ENCODE measurements at places on chromosomes 7 and 10. TPM values are rescaled to one million over a fixed set of nuclear protein-coding genes. Genes with fewer than 3 reads are reported as not detected.

GRCh38 chr7:113831556-113831955 is 87.3 kb downstream of the PPP1R3A start:
- no peak overlapping the region for H3K4me3 ChIP-seq
- DNase-seq = no peak
- H3K4me1 ChIP-seq = no peaks in the 10 kb centered on the region
- no peaks in the 10 kb centered on the region for H3K36me3 ChIP-seq

ATOH7 gene
- total RNA-seq = not detected

- H3K4me1 ChIP-seq = no peaks in the 10 kb centered on the region
- H3K36me3 ChIP-seq = no peaks in the 10 kb centered on the region
- DNase-seq = peak; percentile 73
Observed at GRCh38 chr10:97584060-97584797, at the start of gene HOGA1. Gene HOGA1 (plus strand): TSS chr10:97584389. CDS start chr10:97584704, 315 bp downstream.

KCND2 gene
- total RNA-seq = 0.61 TPM

OR2A12 gene
- not detected for total RNA-seq

GRCh38 chr10:97701438-97702069 is 12.0 kb upstream of the MARVELD1 start:
- H3K4me3 ChIP-seq = no peak overlapping the region
- no peaks in the 10 kb centered on the region for H3K36me3 ChIP-seq
- no peaks in the 10 kb centered on the region for H3K27me3 ChIP-seq
- no peak overlapping the region for H3K27ac ChIP-seq
- DNase-seq = no peak

SORCS1 gene
- 0.23 TPM for total RNA-seq

- DNase-seq = no peak
- peaks cover 31% of the 10 kb centered on the region for H3K36me3 ChIP-seq
- H3K27ac ChIP-seq = no peak overlapping the region
- no peaks in the 10 kb centered on the region for H3K27me3 ChIP-seq
Observed at GRCh38 chr10:100508691-100509150, 10.9 kb downstream of the SEC31B start.

- no peaks in the 10 kb centered on the region for H3K4me1 ChIP-seq
- H3K27me3 ChIP-seq = no peaks in the 10 kb centered on the region
- H3K36me3 ChIP-seq = no peaks in the 10 kb centered on the region
- DNase-seq = no peak
Observed at GRCh38 chr7:93838966-93839365, 51.6 kb downstream of the TFPI2 start.

- no peak for DNase-seq
- H3K4me1 ChIP-seq = no peaks in the 10 kb centered on the region
- H3K27ac ChIP-seq = no peak overlapping the region
- H3K36me3 ChIP-seq = no peaks in the 10 kb centered on the region
Observed at GRCh38 chr7:133545618-133546017, 292.7 kb downstream of the EXOC4 start.

ADGRA1 gene
- total RNA-seq = not detected

GOLGA7B gene
- total RNA-seq = 0.98 TPM

PTN gene
- 5.4 TPM for total RNA-seq

GRCh38 chr7:139111811-139112301 is 2.3 kb upstream of the ZC3HAV1 start:
- peaks cover 5% of the 10 kb centered on the region for H3K4me1 ChIP-seq
- no peak overlapping the region for H3K4me3 ChIP-seq
- H3K27me3 ChIP-seq = no peaks in the 10 kb centered on the region

- no peak for DNase-seq
- H3K4me1 ChIP-seq = peaks cover 7% of the 10 kb centered on the region
- H3K36me3 ChIP-seq = no peaks in the 10 kb centered on the region
Observed at GRCh38 chr7:6536262-6537260, 14.7 kb downstream of the GRID2IP start.

DNA sequence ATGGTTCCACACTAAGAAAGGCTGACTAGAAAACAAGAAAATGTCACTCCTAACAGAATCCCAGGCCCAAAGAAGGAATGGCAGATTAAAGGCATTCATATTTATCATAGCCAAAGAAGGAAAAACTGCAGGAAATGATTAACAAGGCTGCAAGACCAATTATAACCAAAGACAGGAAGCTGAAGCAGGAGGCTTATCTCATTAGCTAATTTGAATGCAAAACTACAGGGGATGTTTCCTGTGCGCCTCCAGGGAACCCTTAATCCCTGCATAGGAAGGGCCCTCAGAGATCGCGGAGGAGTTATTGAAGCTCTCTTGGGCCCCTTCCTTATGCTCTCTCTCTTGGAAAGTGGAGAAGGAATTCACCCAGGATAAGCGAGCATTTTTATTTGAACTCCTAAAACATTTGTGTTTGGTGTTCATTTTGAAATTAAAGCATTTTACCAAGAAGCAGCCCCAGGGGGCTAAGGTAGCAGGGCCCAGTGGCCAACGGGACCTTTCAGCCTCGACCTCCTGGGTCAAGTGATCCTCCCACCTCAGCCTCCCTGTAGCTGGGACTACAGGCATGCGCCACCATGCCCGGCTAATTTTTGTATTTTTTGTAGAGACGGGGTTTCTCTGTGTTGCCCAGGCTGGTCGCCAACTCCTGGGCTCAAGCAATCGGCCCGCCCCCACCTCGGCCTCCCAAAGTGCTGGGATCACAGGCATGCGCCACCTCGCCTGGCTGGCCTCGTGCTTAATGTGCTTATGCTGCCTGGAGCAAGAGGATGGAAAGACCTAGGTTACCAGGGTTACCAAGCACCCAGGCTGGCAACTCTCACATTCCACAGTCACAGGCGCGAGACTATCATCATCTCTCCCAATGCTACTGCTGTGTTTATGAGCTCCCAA is 24.1 kb upstream of the PROSER2 start:
- H3K4me3 ChIP-seq = no peak overlapping the region
- no peaks in the 10 kb centered on the region for H3K4me1 ChIP-seq
- no peaks in the 10 kb centered on the region for H3K27me3 ChIP-seq
- H3K27ac ChIP-seq = no peak overlapping the region
- no peaks in the 10 kb centered on the region for H3K36me3 ChIP-seq
- no peak for DNase-seq

RET gene
- total RNA-seq = 1.0 TPM

HSPA12A gene
- 7.4 TPM for total RNA-seq

GRCh38 chr7:24690251-24690650 is 67.0 kb downstream of the GSDME start:
- no peak overlapping the region for H3K4me3 ChIP-seq
- no peak for DNase-seq
- H3K27ac ChIP-seq = no peak overlapping the region
- no peaks in the 10 kb centered on the region for H3K27me3 ChIP-seq
- no peaks in the 10 kb centered on the region for H3K4me1 ChIP-seq

- no peaks in the 10 kb centered on the region for H3K4me1 ChIP-seq
- H3K36me3 ChIP-seq = no peaks in the 10 kb centered on the region
- no peak overlapping the region for H3K4me3 ChIP-seq
- H3K27me3 ChIP-seq = no peaks in the 10 kb centered on the region
Observed at GRCh38 chr10:51815723-51816122, 116.3 kb upstream of the CSTF2T start.

DNA sequence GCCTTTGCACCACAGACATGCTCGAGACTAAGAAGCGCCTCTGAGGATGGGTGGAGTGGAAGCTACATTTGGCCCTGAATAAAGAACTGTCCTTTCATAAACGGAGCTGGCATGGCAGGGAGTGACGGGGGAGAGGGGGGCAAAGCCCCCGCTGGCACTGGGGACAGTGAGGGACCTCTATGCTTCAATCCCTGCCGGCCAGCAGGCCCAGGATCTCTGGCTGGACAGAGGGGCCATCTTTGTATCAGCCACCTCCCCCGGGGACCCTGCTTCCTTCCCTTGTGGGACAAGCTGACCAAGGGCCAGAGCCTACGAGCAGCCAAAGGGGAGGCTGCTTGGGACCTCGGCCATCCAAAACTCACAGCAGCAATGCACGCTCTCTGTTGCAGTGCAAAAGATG is 28.2 kb upstream of the ECHDC3 start:
- no peaks in the 10 kb centered on the region for H3K4me1 ChIP-seq
- no peak overlapping the region for H3K4me3 ChIP-seq
- no peak overlapping the region for H3K27ac ChIP-seq

DNA sequence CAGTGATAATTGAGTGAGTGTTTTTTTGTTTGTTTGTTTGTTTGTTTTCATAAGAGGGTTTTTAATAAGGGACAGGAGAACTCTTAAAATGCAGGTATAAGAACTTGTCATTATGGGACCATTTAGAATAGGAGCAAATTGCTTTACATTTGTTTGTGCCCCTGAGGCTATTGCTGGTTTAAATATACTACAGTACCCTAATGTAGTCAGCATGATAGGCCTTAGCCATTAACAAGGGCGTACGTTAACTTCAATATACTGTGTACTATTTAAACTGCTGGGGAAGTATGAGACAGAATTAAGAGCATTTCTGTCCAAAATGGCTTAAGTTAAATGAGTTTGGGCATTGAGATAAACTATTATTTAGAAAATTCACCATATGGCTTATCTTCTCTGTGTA is 26.2 kb downstream of the PRKAR2B start:
- H3K4me1 ChIP-seq = no peaks in the 10 kb centered on the region
- H3K27ac ChIP-seq = no peak overlapping the region
- no peaks in the 10 kb centered on the region for H3K36me3 ChIP-seq
- H3K27me3 ChIP-seq = no peaks in the 10 kb centered on the region
- H3K4me3 ChIP-seq = no peak overlapping the region

VSIR gene
- 128 TPM for total RNA-seq

DNA sequence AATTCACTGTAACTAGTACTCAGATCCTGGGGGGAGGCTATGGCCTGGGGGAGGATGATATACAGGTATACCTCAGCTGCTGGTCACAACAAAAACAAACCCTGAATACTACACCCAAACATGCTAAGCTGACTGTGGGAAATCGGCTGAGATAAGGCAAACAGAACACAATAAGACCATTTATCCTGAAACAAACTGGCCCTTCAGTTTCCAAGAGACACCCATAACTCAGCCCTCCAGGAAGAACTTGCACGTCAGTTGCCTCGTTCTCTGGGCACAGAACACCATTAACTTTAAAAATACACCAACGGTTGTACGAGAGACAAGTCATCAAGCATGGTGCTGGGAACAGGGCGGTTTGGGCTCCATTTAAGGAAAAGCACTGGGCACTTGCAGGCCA is 24.1 kb upstream of the KCNMA1 start:
- H3K4me1 ChIP-seq = no peaks in the 10 kb centered on the region
- H3K27ac ChIP-seq = no peak overlapping the region
- H3K36me3 ChIP-seq = no peaks in the 10 kb centered on the region
- H3K4me3 ChIP-seq = no peak overlapping the region
- peaks cover 6% of the 10 kb centered on the region for H3K27me3 ChIP-seq
- DNase-seq = no peak

DNA sequence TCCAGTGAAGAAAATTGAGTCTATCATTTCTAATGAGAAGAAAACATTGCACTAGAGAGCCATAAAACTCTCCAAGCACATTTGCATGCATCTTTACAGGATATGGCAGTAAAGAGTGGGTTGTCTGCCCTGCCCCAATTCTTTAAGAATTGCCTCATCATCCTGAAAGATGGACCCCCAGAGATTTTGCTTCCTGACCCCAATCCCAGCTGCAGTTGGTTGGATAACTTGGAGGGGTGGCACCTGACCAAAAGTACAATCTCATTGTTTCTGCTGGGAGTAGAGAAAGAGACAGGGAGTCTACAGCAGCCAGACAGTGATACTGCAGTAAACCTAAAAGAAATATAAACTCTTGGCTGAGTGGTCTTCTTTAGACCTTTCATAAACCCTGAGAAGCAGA is 49.1 kb upstream of the ADCY1 start:
- H3K36me3 ChIP-seq = no peaks in the 10 kb centered on the region
- no peaks in the 10 kb centered on the region for H3K27me3 ChIP-seq
- H3K4me1 ChIP-seq = no peaks in the 10 kb centered on the region
- H3K27ac ChIP-seq = no peak overlapping the region
- H3K4me3 ChIP-seq = no peak overlapping the region

DNA sequence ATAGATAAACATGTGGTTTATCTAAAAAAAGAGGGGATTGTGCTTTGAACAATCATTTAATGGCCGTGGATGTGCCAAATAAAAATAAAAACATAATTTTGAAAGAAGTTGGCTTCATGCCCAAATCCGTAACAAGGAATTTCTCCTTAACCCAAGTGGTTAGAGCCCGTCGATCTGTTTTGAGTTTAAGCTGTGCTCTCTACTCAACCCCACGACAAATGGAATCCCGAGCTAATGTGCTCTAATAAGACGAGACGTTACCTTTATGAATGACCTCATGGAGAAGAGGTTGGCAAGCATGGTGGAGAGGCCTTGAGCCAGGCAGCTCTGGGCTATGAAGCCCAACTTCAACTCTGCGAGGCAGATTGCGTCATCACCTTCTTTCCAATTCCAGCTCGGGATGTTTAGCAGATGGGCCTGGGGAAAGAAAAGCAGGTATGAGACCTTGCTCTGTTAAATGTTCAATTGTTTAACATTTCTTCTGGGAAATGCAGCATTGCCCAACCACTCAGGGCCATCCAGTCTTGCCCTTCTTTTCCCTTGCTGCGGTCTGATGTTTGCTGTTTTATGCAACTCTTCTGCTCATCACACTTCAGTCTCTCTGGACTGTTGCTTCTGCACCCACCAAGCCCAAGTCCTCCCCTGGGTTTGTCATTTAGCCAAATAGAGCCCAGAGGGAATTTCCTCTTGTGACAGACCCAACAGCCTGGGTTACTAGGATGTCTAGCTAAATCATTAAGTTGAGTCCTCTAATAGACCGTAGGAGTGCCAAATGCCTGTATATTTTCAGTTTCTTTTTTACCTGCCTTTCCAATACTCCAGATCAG is 564.6 kb downstream of the KCNMA1 start:
- H3K27ac ChIP-seq = no peak overlapping the region
- H3K27me3 ChIP-seq = no peaks in the 10 kb centered on the region
- no peak for DNase-seq
- no peaks in the 10 kb centered on the region for H3K36me3 ChIP-seq
- H3K4me1 ChIP-seq = peaks cover 17% of the 10 kb centered on the region
- no peak overlapping the region for H3K4me3 ChIP-seq

- no peak for DNase-seq
- no peak overlapping the region for H3K27ac ChIP-seq
- H3K27me3 ChIP-seq = no peaks in the 10 kb centered on the region
- no peaks in the 10 kb centered on the region for H3K36me3 ChIP-seq
- H3K4me1 ChIP-seq = no peaks in the 10 kb centered on the region
Observed at GRCh38 chr7:107453388-107453787, 16.5 kb upstream of the GPR22 start.

CALML3 gene
- not detected for total RNA-seq

DNA sequence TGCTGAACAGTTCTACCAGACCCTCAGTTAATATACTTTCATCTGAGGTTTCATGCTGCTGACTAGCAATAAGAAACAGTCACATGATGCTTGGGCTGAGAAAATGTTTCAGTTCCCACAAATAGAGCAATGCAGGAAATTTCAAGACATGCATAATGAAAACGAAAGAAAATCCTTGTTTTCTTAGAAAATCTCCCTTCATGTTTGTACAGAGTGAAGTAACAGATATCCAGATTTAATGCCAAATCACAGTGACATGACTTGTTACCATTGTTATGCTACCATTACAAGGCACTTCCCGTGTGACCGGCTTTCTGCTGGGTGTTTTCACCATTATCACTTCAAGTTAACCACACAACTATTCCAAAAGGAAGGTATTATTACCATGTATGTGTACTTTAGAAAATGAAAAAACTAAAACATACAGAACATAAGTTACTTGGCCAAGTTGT is 121.7 kb downstream of the DOCK4 start:
- H3K36me3 ChIP-seq = no peaks in the 10 kb centered on the region
- peaks cover 47% of the 10 kb centered on the region for H3K4me1 ChIP-seq
- H3K4me3 ChIP-seq = no peak overlapping the region
- H3K27ac ChIP-seq = peak overlapping the region; percentile 65

Measured in upper lobe of right lung (tissue), 1 donor.